NCI-H2171 treated with DMSO at 0.1 percent for 48 hours (cell line): ENCODE measurements at places on chromosomes 7 and 10.

DNA sequence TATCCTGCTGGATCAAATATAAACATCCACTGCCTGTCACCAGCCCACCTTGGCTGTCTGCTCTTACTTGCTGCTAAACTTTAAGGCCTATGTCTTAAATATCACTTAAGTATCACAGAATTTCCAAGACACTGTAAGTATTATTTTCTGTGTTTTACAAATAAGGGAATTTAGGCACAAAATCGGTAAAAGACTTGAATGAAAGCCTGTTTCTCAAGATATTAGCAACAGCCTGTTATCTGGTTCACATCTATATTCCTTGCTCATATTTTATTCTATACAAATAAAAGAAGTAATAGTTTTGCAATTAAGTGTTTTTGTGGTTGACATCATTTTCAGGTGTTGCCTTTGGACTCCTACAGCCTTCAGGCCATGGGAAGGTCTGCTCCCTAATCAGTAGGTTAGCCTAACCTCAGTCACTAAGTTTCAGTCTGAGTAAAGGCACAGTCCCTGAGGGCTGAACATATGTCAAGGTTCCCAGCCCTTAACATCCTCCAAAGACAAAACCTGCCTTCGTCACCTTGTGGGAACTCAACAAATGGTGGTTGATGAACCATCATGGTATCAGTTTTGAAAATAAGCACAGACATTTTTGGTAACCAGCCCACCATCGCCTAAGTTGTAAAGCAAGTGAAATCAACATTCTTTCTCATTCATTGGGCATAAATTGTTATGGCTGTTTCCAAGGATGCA is 127.1 kb downstream of the CREB5 start:
- peak; percentile 31 for DNase-seq

DNA sequence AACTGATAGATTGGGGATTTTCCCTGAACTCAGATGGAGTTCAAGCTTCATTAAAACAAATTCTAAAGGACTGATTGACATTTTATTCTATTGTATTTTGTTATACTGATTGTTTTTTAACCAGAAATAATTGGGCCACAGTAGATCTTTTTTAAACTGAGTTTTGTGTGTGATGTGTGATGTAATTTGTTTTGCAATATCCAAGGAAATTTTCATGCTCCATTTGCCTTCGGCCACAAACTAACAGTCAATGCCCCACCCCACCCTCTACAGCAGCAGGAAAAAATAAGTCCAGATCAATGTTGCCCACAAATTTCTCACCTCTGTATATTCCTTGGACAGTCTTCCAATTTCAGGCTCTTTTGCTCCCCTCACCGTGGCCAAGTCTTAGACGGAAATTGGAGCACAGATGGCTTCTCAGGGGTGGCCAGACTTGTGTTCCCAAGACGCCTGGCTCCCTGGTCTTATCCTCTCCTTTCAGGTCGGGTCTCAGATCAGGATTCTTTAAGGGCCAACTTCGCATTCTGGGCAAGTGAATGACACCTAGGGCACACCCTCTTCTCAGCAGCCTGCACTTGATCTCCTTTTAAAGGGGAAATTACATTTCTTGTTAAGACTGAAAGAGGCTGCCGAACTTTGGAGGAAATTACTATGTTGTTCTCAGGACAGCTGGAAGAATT is at the start of gene SVOPL:
TSS of gene SVOPL (minus strand) at position 506 of the 680 bp plus-strand sequence. CDS start 22,317 bp downstream, outside the sequence.
- DNase-seq = no peak

- DNase-seq = no peak
Observed at GRCh38 chr7:75662579-75663301, 76.0 kb downstream of the HIP1 start.

- no peak for DNase-seq
Observed at GRCh38 chr10:3346851-3347250, 174.3 kb upstream of the PITRM1 start.

- DNase-seq = peak; percentile 48
Observed at GRCh38 chr7:25707768-25708620, 444.0 kb upstream of the NFE2L3 start.

DNA sequence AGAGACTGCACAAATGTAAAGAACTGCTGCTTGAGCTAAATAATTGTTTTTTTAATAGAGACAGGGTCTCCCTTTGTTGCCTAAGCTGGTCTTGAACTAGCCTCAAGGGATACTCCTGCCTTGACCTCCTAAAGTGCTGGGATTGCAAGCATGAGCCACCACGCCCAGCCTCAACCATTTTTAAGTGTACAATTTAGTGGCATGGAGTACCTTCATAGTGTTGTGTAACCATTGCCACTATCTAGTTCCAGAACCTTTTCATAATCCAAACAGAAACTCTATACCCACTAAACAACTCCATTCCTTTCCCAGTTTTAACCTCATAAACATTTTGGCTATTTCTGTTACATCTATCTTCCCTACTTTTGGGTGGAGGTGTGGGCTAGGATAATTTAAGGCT is 6.7 kb downstream of the EIF4H start:
- DNase-seq = no peak

DNA sequence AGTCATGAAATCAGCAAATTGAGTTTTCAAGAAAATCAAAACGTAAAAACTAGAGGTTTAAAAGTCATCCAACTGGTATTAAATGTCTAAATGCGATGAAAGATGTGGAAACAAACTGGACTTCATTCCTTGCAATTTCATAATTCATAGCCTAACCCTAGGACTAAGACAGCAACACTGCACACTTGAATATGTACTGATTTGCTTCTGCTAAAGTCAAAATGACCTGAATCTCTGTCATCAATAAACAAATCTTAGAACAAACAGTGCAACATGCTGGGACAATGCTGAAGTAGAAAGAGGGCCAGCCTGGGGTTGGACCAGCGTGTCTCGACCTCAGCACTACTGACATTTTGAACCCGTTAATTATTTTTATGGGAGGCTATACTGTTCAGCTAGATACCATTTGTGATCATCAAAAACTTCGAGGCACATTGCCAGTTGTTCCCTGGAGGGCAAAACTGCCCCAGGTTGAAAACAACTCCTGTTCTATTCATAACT is 47.1 kb downstream of the MYOF start:
- no peak for DNase-seq

DNA sequence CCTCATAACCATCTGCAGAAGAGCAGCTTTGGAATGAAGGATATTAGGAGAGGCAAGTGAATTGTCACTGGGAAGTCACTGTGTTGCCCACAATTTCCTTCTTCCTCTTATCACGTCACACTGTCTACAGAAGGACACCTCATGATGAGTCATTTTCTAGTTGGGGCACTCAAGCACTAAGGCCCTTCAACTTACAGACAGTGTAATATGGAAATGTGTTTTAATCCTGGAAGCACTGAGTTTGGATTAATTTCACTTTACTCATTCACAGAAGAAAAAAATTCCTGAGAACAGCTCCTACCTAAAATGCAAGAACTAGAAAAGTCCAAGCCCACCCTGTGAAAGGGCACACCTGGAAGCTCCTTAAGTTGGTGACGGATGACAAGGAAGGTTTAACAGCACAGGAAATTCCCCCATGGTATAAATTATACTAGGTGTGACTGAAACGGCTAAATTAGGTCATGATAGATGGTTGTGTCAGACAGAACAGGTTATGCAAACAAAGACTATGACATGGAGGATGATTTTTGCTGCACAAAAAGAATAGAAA is 56.6 kb downstream of the PARD3 start:
- no peak for DNase-seq

GRCh38 chr10:21753497-21754270 is 219.7 kb downstream of the MLLT10 start:
- DNase-seq = peak; percentile 37

DNA sequence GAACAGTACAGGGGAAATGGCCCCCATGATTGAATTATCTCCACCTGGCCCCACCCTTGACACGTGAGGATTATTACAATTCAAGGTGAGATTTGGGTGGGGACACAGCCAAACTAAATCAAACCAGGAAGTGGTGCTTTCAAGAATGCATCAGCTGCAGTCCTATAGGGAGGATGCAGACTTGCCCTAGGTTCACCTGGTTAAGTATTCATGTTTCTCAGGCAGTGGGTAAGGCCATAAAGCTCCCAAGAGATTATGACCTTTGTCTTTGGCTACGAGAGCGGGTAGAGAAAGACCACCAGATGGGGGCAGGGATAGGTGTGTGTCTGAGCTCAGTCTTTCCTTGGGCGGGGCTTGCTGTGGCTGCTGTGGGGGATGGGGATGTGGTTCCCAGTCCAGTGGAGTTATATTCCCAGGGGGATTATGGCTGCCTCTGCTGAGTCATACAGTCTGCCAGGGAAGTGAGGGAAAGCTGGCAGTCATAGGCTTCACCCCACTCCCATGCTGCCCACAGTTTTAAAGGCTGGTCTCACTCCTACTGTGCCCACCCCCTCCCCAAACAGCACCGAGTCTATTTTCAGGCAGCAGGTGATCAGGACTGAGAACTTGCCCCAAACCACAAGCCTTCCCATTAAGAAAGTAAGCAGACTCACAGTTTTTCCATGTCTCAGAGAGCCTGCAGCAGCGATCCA is 8.4 kb upstream of the R3HCC1L start:
- DNase-seq = peak; percentile 33

DNA sequence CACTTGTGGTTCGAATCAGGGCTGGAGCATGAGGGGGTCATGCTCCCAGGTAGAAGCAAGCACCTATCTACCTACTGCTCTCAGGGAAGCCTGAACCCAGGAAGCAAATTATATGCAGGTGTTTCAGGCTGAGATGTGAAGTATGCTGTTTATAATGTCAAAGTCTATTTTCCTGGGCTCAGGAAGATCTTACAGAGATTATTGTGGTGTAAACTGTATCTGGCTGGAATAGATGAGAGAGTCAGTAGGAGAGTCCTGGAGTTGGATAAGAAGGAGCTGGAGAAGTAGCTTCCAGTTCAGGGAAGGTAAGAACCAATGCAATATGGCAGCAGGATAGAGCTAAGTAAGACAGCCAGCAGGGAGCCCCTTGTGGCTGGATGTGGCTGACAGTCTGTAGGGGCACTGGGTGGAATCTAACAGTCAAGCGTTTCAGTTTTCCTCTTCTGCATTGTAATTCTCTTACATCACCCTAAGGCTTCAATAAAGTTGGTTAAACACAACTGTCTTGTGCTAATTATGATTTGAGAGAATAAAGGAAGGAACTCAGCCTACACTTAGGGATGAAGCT is 105.9 kb upstream of the EEPD1 start:
- peak; percentile 58 for DNase-seq

DNA sequence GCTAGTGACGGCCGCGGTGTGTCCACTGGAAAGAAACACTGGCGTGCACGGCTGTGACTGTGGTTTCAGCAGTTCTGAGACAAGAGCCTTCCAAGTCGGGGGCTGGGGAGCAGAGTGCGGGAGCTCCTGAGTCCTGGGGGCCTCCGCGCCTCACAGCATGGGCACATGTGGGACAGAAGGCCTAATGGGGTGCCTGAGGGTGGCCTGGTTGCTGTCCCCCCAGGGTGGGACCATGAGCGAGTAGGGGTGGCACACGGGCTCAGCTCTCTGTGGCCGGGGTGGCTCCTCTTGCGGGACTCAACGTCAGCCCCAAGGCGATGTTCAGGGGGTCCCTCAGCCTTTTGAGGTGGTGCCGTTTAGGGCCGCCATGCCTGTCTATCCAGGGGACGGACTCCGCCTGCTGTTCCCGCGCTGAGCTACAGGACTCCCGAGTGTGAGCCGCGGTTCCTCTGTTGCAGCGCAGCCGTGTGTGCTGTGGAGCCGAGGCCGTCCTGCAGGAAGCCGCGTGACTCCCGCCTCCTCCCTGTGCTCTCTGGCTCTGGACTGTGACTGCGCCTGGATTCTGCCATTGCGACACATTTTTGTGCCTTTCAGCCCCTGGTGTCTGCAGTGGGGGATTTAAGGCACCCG is 23.5 kb upstream of the CHST12 start:
- DNase-seq = no peak

DNA sequence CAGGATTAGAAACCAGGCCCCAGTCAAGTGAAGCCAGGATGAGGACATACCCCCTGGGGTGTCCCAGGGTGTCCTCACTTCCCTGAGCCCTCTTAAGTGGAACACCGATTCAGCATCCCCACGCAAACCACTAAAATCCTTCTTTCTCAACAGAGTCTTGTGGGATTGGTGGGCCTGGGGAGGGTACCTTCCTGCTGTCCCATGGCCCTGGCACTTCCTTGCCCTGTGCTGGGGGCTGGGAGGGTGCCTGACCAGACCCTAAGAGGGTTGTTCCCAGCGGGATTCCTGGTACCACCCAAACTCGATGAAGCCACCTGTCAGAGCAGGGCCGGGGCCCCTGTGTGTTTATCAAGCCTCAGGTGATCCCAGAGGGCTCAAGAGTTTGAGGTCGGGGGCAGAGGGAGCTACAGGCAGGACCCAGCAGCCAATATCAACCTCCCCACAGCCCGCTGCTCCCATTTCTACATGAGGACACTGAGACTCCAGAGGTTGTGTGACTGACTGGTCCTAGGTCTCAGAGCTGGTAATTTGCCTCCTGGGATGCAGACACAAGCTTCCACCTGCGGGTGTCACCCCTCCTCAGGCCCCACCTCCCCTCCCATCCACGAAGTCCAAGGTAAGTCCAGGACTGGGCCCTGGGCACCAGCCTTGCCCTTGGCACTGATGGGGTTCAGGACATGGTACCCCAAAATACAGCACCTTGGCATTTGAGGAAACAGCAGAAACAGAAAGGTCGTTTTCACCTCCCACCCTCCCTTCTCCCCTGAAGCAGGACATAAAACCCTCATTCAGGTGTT is 31.4 kb downstream of the OAT start:
- no peak for DNase-seq

DNA sequence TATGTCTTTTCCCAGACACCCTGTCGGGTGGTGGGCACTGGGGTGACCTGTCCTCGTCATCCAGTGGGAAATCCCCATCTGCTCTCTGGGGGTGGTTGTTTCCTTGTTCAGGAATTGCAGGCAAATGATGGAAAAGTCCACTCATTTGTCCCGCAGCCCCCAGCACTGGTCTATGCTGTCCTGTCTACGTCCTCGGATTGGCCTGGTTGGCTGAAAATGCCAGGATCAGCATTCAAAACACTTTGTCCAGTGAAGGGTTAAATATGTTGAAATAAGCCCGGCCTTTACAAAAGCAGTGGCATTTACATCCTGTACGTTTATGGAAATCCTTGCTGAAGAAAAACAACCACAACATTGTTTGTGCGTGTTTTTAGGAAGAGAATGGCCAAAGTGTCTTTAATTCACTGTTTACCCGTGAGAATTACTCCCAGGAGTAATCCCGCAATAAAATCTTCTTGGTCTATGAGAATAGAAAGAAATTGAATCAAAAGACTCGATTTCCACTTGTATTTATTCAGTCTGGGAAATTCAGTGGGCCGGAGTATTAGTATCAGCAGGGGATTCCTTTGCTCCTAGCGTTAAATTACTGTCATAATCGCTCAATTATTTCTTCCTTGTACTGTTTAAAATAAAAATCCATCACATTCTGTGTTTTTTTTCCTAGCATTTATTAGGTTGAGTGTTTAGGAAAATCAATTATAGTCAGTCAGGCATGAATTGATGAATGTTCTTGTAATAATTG is 116.8 kb upstream of the SH2B2 start:
- DNase-seq = no peak

GRCh38 chr10:32367793-32368453 is 21.0 kb upstream of the EPC1 start:
- DNase-seq = peak; percentile 15

GRCh38 chr7:43199371-43200160 is 87.1 kb downstream of the HECW1 start:
- no peak for DNase-seq

GRCh38 chr10:127964621-127965020 is 57.7 kb downstream of the PTPRE start:
- no peak for DNase-seq
